ENCODE measurements at places on chromosomes 12 and 14.

DNA sequence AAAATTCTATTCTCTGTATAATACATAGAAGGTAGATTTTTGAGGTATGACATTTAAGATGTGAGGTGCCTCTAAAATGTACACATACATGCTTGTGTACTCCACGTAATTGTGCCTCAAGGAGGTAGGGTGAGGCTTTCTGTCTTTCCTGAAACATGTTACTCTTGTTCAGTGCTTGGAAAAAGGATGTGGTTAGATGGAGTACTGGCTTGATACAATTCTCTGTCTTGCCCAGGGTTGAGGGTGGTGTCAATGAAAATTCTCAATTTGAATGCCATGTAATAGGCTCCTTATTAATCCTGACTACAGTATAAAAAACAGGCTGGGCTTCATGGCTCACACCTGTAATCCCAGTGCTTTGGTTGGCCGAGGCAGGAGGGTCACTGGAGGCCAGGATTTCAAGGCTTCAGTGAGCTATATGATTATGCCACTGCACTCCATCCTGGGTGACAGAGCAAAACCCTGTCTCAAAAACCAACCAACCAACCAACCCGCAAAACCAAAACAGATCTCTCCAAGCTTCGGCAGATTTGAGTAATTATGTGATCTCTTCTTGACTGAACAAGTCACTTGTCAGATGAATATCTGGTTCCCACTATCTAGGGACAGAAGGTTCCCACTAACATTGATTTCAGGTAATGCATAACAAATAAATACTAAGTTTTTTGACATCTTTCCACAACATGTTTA lies 41.6 kb downstream of the RCOR1 start:
- no peak for DNase-seq

DNA sequence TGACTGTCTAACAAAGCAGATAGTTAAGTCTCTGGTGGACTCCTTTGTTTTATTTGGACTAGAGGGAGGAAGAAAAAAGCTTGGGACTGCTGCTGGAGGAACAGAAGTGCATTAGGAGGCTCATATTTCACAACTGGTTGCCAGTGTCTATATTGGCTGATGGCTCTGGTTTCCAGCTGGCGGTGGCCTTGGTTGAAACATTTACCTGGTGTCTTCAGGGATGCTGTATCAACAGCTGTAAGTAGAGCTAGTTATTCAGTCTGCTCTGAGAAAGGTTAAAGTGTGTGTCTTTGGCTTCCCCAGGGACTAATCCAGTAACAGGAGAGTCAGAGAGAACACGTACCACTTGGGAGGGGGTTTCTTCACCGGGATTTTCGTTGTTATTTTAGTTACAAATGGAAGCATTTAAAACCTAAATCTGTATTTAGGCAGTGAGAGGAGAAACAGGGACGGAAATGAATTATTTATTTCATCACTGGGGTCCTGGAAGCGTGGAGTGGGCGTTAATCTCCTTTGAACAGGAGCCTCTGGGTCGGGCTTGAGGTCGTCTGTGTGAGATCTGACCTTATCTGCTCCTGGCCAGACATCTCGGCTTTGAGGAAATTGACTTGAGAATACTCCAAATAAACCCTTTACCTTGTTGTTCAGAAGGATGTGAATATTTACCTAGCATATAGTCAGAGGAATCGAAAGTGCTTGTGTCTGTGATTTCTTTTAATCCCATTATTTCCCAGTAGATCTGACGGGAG lies 149.9 kb downstream of the NRXN3 start:
- no peak for DNase-seq

GRCh38 chr12:109232731-109233130 lies 76.4 kb downstream of the FOXN4 start:
- DNase-seq = no peak

DNA sequence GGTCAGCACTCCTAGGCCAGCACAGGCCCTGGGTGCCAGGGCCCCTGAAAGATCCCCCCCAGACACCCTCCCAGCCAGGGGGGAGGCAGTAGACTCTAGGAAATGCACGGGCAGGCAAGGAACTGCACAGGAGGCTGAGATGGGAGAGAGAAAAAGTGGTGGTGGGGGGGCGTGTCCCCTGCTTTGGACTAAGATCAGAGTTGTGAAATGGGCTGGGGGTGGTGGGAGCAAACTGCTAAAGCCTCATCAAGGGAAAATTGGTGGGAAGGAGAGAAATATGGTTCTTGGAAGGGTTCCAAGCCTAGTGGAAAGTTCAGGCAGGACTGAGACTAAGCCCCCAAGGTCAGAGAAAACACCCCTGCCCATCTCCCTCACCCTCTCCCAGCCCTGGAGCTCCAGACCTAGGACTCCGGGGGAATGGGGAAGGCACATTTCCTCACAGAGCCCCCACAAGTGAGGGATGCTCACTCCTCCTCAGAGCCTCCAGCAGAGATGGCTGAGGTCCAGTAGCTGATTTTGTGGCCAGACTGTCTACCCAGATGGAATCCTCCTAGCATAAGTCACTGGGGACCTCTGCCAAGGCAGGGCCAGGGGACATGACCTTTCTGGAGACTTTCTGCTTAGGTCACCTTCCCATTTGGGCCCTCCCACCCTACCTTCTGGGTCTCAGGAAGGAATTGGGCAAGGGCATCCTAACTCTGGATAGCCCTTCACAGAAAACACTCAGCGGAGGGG lies 29.8 kb downstream of the FIGNL2 start:
- no peak for DNase-seq

DNA sequence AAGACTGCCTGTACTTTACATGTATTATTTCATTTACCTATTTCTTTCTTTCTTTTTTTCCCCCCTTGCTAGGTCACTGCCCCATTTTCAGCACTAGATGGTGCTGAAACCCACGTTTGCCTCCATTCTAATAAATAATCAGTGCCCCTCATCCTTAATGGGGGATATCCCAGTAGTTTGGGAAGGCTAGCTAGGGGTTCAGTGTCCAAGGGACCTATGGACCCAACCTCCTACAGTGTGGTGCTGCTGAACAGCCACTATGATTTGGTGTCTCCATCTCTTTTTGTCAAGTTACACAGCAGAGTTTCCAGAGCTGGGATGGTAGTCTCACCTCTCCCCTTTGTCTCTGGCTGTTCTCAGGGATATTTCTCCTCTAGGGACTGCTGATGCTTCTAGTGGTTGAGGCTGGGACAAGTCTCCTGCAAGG lies 6.5 kb upstream of the HCFC2 start:
- no peak for DNase-seq

- DNase-seq = peak; percentile 35
Observed at GRCh38 chr12:4030929-4031702, 157.9 kb upstream of the PARP11 start.

DNA sequence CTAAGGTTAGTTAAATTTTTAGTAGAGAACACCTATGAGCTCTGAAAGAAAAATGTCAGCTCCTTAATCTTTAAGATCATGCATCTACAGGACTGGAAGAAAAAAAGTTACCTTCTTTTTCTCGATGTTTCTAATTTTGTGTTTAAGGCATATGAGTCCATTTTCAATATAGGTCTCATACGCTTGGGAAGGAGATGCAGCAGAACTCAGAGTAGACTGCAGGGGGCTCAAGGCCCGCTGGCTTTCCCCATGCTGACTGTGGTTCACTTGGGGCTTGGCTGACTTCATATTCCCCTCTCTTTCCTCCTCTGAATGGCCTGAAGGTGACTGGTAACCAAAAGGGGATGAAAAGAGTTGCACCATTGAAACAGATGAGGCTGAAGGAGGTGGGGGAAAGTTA lies 1.5 kb downstream of the CAPRIN2 start:
- DNase-seq = peak; percentile 33

GRCh38 chr12:22971701-22972191 lies 346.8 kb downstream of the ETNK1 start:
- DNase-seq = no peak

DNA sequence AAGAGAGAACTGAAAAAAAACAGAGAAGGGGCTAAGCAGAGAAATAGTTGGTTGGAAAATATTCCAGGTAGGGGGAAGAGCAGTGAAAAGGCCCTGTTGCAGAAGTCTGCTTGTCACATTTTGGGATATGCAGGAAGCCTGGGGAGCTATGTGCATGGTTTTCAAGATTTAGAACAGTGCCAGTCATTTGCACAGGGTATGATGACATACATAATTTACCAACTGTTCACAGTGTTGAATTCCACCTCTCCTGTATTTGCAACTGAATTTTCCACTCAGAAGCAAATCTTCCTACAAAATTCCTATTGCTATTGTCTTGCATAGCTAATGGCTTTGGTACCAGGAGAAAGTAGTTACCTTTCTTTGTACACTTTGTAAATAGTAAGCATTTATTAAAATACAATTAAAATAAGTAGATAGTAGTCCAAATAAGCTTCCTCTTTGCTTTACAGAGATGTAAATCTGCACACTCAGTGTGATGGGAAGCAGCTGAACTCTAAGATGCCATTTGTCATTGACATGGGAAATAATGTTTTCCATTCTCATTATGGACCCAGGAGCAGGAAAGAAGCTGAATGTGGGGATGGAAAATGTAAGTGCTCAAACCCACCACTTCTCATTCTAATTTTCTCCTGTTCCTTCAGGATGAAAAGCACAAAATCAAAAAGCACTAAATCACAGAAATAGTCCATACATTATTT lies 177.4 kb downstream of the BTG1 start:
- DNase-seq = no peak

DNA sequence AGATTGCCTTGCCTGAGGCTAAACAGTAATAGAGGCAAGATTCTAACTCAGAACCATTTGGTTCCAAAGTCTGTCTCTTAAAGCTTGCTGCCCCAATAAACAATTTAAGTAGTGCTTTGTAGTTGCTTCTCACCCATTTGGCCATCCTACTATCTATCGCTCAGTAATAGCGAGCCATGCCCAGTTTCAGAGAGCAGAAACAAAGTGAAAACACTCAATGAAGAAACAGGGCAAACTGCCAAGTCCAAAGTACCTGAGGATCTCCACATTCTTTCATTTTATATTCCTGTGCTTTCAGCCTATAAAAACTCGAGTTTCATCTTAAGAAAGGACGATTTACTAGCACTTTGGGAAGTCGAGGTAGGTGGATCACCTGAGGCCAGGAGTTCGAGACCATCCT lies 103.3 kb upstream of the BBS10 start:
- no peak for DNase-seq

DNA sequence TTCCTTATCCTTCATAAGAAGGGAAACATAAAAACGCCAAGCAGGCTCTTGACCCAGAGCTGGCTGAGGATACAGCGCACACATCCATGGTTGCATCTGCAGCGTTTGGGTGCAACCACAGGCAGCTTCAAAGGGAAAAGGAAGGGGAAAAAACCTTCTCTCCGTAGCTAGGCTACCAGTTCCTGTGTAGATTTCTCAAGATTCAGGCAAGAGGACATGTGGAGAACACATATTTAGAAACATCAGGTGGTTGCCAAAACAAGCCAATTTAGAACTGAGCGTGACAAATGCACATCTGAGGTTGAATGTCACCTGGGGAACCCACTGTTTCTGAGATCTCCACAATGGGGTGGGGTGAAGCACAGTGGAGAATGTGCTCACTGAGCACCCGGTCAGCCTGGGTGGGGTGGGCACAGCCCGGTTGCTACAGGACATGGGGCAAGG lies 78.3 kb upstream of the BDKRB2 start:
- DNase-seq = no peak

- no peak for DNase-seq
Observed at GRCh38 chr12:96256672-96257361, 62.6 kb downstream of the ELK3 start.

- no peak for DNase-seq
Observed at GRCh38 chr12:1517007-1517406, 77.4 kb downstream of the FBXL14 start.

- DNase-seq = no peak
Observed at GRCh38 chr12:89845366-89845765, 136.7 kb upstream of the ATP2B1 start.

DNA sequence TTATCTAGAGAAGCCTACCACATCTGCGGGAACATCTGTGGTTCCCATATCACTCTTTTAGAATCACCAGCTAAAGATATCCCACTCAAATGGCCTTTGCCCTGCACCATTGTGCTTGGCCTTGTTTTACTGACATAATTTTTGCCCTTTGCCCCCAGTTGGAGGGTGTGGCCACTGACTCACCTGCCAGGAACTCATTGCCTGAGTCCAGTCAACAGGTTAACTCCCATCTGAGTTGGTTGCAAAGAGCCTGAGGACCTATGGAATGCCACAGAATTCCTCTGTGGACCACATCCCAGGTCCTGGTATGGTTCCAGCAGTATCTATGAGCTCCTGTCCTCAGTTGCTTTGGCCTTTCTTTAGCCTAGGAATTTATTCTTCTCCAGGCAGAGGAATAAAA lies 55.7 kb upstream of the PTGR2 start:
- no peak for DNase-seq

DNA sequence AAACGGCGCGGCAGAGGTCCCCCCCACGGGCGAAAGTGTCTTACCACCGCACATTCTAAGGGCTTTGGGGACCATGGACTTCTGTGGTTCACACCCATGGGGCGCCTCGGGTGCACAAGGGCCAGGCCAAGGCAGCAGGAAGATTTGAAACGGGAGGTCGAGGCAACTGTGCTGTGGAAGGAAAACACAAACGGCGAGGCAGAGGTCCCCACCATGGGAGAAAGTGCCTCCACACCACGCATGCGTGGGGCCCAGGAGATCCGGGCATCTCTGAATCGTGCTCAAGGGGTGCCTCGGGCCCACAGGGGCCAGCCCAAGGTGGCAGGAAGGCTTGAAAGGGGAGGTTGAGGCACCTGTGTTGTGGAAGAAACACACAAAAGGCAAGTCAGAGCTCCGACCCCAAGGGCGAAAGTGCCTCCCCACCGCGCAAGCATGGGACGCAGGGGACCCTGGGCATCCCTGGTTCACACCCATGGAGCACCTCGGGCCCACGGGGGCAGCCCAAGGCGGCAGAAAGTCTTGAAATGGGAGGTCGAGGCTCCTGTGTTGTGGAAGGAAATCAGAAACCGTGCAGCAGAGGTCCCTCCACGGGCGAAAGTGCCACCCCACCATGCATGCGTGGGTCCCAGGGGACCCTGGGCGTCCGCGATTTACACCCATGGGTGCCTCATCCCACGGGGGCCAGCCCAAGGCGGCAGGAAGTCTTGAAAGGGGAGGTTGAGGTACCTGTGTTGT lies 371.0 kb downstream of the ALG10 start:
- DNase-seq = no peak

DNA sequence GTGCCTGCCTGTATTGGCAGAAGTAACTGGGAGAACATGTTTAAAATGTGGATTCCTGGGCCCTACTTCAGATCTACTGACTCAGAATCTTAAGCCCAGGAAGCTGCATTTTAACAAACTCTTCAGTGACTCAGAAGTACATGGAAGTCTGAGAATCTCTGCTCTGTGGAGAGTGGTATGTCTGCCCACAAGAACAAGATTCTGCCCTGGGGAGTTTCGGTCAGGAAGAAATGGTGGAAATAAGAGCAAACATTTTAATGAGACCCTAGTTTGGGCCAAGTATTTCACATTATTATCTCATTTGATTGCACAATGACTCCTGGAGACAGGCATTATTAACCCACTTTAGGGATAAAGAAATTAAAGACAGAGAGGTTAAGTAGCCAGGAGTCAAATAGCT lies 8.2 kb downstream of the ALDH1L2 start:
- DNase-seq = no peak

DNA sequence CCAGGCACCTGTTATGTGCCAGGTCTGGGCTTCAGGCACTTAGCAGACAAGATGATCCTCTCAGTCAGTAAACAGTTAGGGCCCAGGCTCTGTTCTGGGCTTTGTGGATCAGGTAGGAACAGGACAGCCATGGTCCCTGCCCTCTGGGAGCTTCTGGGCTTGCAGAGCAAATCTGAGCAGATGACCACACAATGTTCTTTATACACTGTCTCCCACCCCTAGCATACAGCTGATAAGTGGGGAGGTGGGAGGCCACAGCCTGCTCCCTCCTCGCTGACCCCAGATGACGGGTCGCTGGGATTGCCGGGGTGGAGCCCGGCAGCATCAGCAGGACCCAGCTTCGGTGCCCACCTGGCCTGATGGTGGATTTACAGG lies 53.1 kb upstream of the RIN3 start:
- no peak for DNase-seq

- peak; percentile 12 for DNase-seq
Observed at GRCh38 chr14:100155049-100155621, 4.3 kb downstream of the DEGS2 start.

Data from Panc1 (cell line).